Activated T-helper 1 cell treated with Interleukin-2 at 50 U/mL for 16 hours (primary cell): ENCODE measurements at places on chromosomes 7 and 10.
A peak's percentile ranks its signal among the peaks of the same experiment; 100 is the strongest.

DNA sequence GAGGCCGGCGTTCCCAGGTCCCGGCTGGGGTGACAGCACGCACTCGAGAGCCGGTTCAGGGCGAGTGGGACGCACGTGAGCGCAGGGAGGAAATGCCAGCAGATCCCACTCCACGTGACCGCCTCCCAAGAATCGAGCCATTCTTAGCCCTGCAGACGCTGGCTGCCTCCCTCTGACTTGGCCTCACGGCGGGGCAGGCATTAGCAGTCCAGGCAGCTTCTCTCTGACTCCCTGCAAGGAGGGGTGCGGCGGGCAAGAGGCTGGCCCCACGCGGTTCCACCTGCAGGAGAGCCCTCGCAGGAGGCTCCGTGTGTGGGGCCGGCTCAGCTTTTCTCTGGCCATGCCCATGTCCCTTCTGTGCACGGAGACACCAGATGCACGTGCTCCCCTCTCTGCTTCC, 10.1 kb downstream of the GPR146 start:
- no peak for DNase-seq

DNA sequence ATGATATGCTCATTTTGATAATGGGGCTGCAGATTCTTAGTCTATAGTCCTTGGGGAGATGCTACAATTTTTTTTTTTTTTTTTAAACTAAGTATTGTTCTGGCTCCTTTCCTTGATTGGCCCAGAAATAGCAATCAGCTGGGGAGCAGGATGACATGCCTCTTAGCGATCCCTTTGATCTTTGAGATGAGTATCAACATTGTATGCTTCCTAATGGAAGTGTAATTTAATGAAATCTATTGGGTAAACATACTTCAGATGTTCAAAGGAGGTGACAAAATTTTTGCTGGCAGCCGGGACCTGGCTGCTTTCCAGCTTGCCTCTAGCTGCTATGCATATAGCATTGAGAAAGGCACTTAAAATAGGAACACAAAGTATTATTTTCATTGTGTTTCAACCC, 43.5 kb downstream of the VTI1A start:
- no peak for DNase-seq

DNA sequence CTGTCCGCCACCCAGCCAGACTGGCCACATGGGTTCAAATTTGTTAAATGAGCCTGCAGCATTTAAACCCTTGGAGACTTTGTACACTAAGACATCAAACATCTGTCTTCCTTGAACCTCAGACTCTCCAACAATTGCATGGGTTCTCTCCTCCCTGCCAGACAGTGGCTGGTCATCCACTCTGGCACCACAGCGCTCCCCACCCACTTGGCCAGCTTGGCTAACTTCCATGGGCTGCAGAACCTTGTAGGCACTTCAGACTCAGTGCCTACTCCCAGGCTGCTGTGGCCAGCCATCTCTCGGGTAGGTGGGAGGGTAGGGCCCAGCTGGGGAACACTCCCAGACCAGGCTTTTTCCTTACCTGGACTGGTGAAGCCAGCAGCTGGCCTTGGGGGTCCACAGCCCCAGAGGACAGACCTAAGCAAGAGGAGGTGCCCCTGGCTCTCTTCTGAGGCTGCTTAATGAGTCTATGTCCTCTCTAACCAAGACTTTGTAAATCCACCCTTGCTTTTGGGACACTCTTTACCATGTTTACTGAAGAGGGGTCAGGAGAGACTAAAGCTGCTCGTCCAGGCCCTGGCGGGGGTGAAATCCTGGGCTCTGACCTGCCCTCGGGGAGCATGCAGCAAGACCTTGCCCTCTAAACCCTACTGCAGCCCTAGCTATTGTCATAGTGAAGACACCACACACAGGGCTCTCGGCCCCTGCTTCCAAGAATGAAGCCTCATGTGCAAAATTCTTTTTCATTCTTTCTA, 82.7 kb downstream of the ARHGAP22 start:
- DNase-seq: no peak

GRCh38 chr7:131648491-131648890, 92.1 kb upstream of the PODXL start:
- no peak for DNase-seq

- no peak for DNase-seq
Observed at GRCh38 chr7:70393956-70394355, 738.0 kb upstream of the GALNT17 start.

GRCh38 chr10:110153396-110153795, 54.0 kb upstream of the MXI1 start:
- DNase-seq: no peak

DNA sequence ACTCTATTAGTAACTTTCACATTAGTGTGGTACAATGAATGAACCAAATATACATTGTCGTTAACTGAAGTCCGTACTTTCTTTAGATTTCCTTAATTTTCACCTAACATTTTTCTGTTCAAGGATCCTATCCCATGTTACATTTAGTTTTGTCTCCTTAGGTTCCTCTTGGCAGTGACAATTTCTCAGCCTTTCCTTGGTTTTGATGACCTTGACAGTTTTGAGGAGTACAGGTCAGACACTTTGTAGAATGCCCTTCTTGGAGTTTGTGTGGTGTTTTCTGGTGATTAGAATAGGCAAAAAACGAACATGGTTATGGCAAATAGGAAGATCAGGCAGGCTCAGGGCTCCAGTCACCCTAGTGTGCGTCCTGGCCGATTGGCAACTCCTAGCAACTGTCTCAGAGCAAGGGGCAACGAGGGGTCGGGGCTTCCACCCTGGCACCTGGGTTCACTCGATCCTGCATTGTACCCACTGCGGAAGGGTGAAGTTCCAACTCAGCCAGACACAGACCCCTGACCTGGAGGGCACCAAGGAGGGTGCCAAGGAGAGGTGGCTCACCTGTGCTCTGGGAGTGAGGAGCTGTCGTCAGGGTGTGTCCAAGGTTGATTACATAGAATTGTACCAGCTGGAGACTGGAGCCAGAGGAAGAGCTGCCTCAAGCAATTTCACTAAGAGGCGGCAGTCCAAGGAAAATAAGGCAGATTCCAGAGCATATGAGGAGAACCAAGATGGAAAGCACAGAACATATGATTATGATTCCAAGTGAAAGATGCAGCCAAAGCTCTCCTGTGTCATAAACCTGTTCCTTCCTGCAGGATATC, 37.5 kb downstream of the PAPSS2 start:
- no peak for DNase-seq

DNA sequence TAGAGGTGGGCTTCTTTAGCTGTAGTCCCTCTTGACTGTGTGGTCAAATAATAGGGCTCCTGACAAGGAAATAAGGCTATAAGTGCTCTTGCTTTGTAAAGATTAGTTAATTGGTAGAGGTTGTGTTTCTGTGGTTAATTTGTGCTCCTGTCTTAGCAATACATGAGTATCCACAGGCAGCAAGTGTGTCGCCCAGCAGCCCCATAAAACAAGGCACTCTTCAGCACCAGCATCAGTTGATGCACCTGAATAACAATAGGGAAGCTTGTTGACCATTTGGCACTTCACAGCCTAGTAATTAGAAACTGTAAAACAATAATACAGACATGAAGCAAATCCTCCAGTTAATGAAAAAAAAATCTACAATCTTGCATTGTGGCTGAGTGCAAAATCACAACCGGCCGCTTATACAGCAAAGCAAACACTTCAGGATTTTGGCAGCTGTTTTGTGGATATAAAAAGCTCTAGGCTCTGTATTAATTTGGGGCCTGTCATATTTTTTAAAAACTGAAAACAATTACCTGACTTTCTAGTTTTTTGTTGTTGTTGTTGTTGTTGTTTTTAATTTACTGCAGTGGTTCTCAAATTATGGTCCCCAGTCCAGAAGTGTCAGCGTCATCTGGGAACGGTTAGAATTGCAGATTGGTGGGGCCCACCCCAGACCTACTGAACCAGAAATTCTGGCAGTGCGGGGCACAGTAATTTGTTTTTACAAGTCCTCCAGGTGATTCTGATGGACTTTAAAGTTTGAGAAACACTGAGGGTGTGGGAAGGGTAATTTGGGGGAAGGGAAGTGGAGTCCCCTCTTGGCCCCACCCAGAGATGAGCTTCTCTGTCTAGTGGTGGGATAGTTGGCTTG, 56.8 kb downstream of the AUTS2 start:
- DNase-seq: no peak

GRCh38 chr7:33355386-33355785, 226.0 kb downstream of the BBS9 start:
- no peak for DNase-seq

DNA sequence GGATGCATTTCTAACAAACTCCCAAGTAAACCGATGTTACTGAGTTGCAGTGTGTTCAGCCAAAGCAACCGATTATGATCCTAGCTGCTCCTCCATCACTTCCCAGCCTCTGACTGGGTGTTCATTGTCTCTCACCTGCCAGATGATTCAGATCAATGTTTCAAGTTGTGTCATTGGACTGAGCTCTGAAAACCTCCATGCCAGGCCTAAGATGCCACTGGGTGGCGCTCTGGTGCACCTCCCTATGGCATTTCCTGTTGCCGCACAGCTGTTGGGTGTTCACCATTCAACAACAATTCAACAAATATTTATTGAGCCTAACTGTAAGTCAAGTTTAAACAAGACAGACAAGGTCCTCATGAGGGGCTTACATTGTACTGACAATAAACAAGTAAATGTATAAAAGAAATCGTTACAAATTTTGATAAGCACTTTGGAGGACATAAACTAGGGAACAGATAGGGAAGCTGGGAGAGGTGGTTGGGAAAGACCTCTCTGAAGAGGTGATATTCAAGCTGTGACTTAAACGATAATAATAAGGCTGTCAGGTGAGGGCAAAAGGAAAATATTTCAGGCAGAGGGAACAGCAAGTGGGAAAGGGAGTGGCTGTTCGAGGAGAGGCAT, 22.8 kb downstream of the RGR start:
- peak; percentile 45 for DNase-seq

DNA sequence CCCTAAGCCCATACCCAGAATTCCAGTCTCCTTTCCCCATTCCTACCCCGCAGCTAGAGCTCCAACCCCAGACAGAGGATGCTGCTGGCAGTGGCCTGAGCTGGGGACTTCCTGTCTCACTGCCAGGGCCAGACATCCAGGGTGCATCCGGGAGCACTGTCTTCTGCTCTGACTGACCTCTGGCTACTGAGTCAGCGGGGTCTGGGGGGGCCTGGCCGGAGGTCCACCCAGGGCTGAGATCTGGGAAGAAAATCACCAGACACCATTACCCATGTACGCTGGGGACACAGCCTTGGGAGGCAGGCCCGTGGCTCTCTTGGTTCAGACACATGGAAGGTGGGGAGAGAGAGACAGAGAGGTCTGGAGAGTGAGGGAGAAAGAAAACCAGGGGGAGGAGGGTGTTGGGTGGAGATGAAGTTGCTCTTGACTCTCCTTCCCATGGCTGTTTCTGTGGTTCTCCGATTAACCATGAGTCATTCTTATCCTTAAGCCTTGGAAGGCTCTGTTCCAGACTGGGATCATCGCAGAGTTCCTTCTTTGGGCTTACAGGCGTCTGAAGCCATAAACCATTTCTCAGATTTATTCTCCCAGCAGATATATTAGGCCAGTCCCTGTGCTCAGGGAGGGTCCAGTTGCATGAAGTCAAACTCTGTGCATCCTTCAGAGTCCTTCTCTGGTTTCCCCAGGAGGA, 23.6 kb downstream of the TSPAN15 start:
- no peak for DNase-seq

DNA sequence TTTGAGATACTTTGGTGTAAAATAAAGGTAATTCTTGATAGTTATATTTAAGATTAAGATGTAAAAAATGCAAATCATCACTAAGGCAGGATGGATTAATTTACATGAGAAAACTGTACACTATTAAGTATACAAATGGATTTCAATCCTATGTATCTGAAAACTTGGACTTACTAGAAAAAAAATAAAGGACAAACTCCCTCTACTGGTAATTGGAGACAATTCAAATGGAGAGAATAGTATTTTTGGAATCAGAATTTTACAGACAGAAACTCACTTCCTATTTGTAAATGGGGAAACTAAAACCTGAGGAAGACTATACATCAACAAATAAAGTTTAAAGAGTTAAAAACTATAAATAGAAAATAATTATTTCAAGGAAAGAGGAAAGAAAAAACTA, 62.6 kb downstream of the CUL2 start:
- DNase-seq: no peak

GRCh38 chr7:16589881-16590280, 55.7 kb downstream of the ANKMY2 start:
- DNase-seq: no peak

- no peak for DNase-seq
Observed at GRCh38 chr7:124420367-124420766, 345.2 kb downstream of the GPR37 start.

DNA sequence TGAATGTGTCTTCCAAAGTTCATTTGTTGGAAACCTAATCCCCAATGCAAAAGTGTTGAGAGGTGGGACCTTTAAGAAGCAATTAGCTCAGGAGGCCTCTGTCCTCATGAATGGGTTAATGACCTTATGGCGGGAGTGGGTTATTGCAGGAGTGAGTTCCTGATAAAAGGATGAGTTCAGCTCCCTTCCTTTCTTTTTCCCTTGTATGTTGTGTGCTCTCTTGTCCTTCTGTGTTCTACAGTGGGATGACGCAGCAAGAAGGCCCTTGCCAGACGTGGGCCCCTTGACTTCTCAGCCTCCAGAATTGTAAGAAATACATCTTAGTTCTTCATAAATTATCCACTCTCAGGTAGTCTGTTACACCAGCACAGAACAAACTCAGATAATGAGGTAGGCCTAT, 206.0 kb downstream of the DNAJC1 start:
- DNase-seq: no peak

DNA sequence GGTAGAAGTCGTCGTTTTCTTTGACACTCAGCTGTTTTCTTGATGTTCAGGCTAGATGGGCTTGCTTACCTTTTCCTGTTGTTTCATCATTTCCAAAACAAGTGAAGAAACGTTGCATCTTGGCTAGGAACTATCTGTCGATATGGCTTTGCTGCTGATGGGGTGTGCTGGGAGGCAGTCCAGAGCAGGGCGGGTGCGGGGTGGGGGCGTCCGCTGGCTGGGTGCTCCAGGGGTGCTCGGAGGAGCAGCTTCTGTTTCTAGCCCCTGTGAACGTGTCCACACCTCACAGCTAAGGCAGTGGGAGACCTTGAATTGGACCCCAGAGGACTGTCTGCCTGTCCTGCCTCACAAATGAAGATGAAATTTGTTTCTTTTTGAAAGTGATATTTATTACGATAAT, 7.6 kb upstream of the SUN1 start:
- DNase-seq: no peak

GRCh38 chr10:121313119-121313875, 284.9 kb downstream of the FGFR2 start:
- no peak for DNase-seq

- no peak for DNase-seq
Observed at GRCh38 chr10:35778306-35778705, 136.2 kb upstream of the FZD8 start.

DNA sequence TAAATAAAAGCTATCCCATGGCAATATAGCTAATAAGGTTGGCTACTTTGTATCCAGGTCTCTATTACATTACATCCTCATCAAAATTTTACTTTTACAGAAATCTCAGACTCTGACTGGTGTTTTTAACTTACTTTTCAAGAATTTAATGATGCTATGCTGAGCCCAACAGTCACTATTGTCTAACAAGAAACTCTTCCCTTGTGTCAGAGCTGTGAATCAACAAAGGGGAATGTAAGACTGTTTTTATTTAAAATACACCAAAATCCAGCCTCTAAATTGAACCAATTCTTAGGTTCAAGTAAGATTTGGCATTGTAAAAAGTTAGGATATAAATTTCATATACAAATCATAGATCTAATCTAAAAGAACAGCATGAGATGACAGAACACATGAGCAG, 7.0 kb downstream of the RTKN2 start:
- DNase-seq: no peak
